Calu3 (cell line): ENCODE measurements at places on chromosomes 11 and 22. TPM values are rescaled to one million over a fixed set of nuclear protein-coding genes. Genes with fewer than 3 reads are reported as not detected.

The ASPHD2 gene
- total RNA-seq: 0.40 and 0.71 TPM in 2 replicates

The CACNA1I gene
- 0.05 and 0.07 TPM in 2 replicates for total RNA-seq

The KRTAP5-10 gene
- not detected in 2 replicates for total RNA-seq

- DNase-seq: no peak
These were observed 390.6 kb downstream of the AASDHPPT start for GRCh38 chr11:106468086-106468485.

DNA sequence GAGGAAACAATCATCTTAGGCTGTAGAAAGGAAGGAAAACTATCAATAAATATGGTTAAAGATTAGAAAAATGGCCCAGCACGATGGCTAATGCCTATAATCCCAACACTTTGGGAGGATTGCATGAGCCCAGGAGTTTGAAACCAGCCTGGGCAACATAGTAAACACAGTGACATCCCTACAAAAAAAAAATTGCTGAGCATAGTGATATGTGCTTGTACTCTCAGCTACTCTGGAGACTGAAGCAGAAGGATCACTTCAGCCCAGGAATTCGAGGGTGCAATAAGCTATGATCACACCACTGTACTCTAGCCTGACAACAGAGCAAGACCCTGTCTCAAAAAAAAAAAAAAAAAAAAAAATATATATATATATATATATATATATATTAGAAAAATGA, 54.9 kb downstream of the ARFGAP2 start:
- DNase-seq: no peak

DNA sequence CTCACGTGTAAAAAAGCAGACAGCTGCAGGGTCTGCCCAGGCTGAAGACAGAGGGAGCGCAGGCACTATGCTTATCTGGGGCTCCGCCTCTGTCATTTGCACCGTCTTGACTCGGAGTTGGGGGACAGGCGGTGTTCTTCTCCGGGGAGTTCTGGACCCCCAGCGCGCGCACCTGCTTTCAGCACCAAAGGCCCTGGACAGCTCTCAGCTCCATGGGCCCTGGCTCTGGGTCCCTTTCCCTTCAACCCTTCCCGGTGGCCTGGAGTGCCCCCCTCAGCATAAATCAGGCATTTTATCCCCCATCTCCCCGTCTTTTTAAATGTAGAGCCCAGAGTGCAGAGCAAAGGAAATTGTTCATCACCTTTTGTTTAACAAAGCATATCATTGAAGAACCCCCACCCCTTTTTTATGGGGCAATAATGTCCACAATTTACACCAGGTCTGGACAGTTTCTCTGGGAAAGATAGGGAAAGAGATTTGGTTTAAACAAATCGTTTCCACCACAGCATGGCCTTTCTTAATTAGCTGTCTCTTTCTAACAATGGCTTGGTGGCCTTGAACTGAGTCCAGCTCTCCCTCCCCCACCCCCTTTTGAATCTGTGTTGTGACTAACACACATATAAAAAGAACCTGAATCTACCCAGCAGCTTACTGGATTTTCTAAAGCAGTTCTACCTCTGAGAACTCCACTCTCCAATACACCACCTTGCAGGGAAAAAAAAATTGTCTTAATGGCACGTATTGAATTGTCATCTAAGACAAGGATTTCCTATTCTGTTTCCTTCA, 1.7 kb downstream of the SEZ6L start:
- DNase-seq: no peak

DNA sequence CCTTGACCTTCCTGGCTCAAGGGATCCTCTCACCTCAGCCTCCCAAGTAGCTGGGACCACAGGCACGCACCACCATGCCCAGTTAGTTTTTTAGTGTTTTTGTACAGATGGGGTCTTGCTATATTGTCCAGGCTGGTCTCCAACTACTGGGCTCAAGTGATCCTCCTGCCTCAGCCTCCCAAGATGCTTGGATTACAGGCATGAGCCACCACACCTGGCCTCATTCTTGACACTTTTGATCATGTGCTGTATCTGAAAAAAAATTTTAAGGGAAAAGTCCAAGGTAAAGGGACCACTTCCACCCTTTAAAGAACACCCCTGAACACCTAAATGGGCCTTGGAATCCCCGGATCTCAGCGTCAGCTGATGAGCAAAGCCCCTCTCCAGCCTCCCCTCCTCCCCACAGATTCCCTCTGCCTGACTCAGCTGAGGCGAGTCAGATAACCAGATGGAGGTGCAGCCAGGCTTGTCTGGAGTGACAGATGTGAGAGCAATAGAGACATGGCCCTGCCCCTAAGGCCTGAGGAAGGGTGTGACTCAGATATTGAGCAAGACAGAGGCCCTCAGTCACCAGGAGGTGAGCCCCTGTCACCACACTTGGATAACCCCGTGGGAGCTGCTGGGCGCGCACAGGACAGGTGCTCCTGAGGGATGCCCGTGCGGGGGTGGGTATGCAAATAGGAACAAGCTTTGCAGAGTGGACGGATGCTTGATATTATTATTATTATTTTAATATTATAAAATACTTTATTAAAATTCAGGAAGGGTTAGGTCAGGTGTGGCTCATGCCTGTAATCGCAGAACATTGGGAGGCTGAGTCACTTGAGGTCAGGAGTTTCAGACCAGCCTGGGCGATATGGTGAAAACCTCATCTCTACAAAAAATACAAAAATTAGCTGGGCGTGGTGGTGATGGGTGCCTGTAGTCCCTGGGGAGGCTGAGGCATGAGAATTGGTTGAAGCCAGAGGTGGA, 5.0 kb upstream of the CCDC88B start:
- DNase-seq: peak; percentile 87

GRCh38 chr11:119316016-119316728, 758 bp downstream of the MCAM start:
- DNase-seq: peak; percentile 29

- DNase-seq: no peak
These were observed 41.2 kb downstream of the RRAS2 start for GRCh38 chr11:14317659-14318325.

DNA sequence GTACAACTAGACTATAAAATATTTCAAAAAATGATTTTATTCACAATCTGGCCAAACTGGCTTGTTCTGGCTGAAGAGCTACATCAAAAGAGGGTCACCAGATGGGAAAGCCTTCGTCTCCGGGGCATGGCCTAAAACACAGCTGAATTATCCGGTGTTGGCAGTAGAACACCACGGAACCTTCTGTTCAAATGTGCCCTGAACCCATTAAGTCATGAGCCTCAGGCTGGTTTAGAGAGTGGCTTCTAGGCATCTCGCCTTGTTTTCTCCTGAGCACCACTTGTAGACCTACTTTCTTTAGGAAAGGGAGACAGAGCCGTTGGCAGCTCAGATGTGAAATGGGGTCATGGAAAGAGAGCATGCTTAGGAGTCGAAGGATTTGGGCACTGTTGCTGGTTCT, 890.2 kb downstream of the NTM start:
- no peak for DNase-seq

- peak; percentile 74 for DNase-seq
These were observed 38.0 kb downstream of the TMEM45B start for GRCh38 chr11:129853518-129854231.
